ENCODE measurements at places on chromosomes 5 and 9.
A peak's percentile ranks its signal among the peaks of the same experiment; 100 is the strongest.

GRCh38 chr5:177133853-177134696, 502 bp downstream of the NSD1 start:
- peak; percentile 68 for DNase-seq

GRCh38 chr9:15191378-15191777, 115.6 kb downstream of the TTC39B start:
- no peak for DNase-seq

DNA sequence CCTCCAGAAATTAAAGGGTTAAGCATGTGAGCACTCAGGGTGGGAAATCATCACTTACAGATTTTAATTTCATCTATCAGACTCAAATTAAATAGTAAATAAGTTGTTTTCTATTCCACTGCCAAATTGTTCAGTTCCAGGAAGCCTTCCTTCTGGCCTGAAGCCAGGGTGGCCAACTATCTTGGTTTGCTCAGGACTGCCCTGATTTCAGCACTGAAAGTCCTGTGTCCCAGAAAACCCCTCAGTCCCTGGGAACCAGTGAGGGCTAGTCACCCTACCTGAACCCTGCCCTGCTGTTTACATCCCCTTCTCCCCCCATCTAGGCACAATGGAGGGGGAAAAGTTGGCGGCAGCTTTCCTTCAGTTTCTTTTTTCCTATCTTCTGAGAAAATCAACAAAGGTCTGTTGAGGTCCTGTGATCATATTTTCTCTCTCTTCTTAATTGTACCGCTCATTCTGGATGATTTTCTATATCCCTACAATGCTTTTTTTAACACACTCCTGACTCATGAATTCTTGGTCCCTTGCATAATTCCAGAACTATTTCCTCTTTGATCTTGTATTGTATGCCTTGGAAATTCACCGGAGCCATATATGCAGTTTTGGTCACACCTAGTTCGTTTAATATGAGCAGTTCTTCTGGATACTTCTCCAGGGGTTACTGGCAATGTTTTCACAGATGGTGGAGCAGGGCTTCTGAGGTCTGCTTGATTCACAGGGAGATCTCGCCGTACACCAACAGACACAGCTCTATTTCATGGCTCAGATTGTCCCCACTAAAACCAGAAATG, 103.8 kb downstream of the MAP1B start:
- no peak for DNase-seq

- DNase-seq: no peak
Observed at GRCh38 chr9:36738318-36738976, 165.8 kb downstream of the MELK start.

GRCh38 chr5:1516615-1517601, 6.9 kb downstream of the LPCAT1 start:
- no peak for DNase-seq

- DNase-seq: no peak
Observed at GRCh38 chr5:2886531-2886930, 135.1 kb upstream of the IRX2 start.

DNA sequence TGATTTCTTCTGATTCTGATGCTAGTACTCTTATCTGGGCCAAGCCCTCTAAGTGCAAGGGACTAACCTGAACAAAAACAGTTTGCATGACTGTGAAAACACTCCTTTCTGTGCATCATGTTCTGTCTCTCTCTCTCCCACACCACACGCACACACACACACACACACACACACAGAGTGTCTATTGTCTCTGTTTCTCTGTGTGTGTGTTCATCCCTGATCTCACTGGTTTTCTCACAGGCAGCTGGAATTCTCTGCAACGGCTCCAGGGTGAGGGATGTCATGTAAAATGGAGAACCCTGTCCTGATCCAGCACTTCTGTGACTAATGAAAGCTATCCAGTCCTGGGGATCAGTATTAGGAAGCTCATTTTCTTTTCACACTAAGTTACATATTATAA, 453.1 kb upstream of the RGMB start:
- no peak for DNase-seq

DNA sequence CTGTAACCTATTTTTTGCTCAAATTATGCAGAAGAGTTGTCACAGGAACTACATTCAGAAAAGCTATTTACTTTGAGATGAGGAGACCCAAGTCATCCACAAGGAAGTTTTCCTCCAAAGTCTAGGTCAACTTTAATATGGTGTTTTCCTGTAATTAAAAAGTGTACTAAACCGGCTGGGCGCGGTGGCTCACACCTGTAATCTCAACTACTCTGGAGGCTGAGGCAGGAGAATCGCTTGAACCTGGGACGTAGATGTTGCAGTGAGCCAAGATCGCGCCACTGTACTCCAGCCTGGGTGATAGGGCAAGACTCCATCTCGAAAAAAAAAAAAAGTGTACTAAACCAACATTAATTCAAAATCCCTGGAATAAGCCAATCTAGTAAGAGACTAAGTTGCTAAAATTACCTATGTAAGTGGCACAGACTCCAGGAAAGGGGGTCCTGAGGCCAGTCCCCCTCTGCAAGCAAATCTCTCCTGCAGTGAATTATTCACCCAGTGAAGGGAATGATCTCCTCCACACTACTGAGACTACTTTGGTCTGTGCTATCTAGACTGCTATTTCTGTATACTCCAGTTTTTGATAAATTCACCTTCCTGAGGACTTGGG, 38.9 kb downstream of the FNBP1 start:
- no peak for DNase-seq

- no peak for DNase-seq
Observed at GRCh38 chr9:137272241-137273094, 5.1 kb upstream of the TOR4A start.

- DNase-seq: no peak
Observed at GRCh38 chr5:44646016-44646415, 162.7 kb upstream of the MRPS30 start.

DNA sequence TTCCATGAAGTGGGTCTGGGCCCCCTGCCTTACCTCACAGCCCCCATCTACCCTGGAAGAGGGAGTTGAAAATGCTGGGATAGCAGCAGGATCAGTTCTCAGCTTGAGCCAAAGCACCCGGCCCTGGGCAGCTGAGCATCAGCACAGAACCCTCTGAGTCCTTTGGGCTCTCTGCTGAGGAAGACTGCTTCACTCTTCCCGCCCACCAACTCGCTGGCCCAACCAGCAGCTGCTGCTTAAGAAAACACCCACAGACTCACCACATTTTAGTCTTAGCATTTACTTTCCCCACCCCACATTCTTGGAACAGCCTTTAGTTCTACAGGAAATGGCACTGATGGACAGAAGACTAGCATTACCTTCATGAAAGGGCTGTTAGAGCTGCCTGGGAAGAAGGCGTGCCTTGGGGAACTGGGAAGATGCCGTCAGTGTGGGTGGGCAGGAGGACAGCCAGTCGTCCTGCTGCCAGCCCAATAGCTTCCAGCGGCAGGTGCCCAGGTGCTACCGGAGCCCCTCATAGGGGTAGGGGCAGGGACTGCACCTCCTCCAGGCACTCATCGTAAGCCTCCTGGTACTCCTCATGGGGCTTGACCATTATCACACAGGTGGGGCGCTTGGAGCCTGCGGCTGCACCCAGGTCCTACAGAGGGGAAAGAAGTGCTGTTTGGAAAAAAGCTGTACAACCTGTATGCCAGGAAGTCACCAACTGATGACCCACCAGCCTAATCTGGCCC, 4.3 kb downstream of the NHP2 start:
- no peak for DNase-seq

GRCh38 chr5:109584986-109585599, 104.6 kb upstream of the MAN2A1 start:
- no peak for DNase-seq

Data from OCI-LY7 (cell line).